ENCODE measurements at places on chromosomes 6 and 20.

- no peak for DNase-seq
These were observed 32.3 kb downstream of the NCR2 start for GRCh38 chr6:41367700-41368099.

- DNase-seq = no peak
These were observed 19.1 kb downstream of the SLX4IP start for GRCh38 chr20:10454151-10454750.

DNA sequence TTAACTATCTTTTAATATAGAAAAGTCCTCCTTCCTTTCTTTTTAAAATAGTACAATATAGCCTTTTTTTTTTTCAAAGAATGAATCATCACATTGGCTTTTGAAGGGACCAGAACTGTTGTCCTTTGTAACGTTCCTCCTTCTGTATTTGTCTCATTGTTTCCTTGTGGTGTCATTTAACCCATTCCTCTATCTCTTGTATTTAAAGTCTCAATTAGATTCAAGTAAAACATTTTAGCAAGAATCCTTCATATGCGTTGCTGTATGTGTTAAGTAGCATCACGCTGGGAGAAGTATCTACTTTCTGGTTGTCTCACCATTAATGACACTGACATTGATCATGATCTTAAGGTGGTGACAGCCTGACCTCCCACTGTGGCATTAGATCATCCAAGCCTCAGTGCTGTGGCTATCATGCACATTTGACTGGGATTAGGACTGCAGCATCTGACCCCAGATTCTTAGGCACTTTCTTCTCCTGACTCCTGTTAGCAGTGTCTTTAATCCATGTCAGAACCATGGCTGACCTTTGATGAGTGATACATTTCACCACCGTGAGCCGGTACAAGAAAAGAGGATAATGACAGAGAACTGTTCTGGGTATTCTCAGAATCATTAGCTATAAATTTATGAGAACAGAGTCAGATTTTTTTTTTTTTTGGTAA lies 67.5 kb upstream of the TFB1M start:
- DNase-seq = no peak

DNA sequence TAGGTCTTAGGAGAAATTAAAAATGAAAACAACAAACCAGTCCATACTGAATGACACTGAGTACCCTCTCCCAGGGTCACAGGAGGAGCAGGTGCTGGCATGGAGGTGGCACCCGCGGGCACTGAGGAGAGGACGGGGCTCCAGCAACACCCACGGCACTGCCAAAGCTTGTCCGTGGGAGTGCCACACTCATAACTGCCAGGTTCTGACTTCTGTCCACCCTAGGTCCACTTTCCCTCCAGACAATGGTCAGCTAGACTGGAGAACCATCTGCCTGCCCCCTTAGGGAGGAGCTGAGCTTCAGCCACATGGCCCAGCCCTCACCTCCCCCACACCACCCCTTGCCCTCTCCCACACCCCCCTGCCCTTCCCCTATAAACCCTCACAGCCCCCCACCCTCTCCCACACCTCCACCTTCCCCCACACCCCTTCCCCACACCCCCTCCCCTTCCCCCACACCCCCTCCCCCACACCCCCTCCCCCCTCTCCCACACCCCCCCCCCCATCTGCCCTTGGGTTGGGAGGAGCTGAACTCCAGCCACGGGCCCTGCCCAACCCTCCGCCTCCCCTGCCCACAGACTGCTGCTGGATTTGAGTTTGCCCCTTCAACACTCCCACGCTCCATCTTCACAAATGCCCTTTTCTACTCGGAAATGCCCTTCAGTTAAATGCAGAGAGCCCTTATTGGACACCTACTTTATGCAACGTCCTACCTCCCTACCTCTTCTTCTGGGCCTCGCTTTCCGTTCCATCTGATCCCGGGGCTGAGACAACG lies 129.6 kb downstream of the TAF4 start:
- DNase-seq = no peak

DNA sequence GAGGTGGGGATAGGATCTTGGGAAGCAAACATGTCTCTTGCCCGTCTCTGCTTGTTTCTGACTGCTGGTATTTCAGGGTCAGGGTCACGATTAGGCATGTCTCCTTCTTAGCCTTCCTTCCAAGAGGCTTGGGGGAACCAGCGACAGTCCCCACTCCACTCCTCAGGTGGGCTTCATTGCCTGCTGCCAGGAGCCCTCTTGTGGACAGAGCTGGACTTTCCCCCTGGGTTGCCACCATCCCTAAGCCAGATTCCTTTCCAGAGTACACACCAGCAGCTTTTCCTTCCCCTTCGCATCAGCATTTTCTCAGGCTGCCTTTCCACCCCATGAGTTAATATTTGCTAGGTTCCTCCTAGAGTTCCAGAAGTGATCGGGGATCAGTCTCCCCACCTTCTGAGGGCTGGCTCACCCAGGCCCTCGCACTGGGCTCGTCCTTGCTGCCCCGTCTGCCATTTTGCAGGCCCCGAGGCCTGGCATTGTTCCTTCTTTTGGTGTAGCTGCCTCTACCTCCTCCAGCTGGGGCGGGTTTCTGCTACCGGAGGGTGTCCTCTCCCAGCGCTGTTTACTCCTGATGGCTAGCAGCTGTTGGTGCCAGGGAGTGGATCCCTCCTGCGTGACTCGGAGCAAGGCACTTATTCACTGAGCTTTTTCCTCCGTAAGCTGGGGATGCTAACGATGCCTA lies 8.8 kb upstream of the C20orf144 start:
- peak; percentile 51 for DNase-seq

GRCh38 chr6:75492386-75493153 lies 1.0 kb downstream of the FILIP1 start:
- DNase-seq = no peak

- DNase-seq = no peak
These were observed 80.2 kb downstream of the SRC start for GRCh38 chr20:37426106-37426505.

GRCh38 chr6:169450097-169450496 lies 196.5 kb upstream of the THBS2 start:
- no peak for DNase-seq

DNA sequence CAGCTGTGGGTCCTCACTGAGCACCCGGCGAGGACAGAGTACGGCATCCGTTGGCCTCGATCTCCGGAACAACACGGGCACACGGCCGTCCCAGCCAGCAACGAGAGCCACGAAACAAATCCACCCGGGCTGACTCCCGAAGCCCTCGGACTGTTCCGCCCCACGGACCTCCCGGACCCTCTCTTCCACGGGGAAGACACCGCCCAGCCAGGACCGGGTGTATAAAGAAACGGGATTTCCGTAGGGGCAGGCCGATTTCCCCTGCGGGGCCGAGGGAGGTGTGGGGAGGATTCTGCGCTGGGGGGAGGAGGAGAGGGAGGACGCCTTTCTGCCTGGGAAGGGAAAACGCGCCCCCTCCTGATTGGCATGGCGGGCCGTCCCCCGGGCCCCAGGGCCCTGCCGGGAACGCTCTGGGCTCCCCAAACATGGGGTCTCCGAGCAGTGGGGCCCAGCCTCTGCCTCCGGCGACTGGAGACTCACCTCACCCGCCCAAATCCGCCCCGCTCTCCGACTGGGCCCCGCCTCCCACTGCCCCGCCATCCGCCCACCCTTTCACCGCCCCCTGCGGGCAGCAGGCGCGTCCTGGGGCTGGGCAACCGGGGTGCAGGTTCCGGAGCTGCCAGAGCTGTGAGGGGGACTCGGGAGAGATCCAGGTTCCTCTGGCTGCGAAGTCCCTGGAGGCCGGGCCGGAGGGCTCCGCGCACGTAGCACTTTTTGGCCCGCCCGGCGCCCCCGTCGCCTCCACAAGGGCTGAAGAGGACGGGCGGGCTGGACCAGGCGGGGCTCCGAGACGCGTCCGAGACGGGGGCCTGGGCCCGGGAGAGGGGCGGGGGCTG lies 679 bp upstream of the PPDPF start:
- DNase-seq = peak; percentile 53

- DNase-seq = no peak
These were observed 43.3 kb upstream of the CTAGE9 start for GRCh38 chr6:131754088-131754487.

Data from activated CD4-positive, alpha-beta T cell treated with anti-CD3 and anti-CD28 coated beads, Interleukin-2, amount 50 U/mL, for 16 hours (primary cell).